ENCODE measurements at places on chromosomes 3 and 15.

GRCh38 chr3:151305060-151305774 lies 11.4 kb downstream of the GPR87 start:
- peak; percentile 92 for DNase-seq

DNA sequence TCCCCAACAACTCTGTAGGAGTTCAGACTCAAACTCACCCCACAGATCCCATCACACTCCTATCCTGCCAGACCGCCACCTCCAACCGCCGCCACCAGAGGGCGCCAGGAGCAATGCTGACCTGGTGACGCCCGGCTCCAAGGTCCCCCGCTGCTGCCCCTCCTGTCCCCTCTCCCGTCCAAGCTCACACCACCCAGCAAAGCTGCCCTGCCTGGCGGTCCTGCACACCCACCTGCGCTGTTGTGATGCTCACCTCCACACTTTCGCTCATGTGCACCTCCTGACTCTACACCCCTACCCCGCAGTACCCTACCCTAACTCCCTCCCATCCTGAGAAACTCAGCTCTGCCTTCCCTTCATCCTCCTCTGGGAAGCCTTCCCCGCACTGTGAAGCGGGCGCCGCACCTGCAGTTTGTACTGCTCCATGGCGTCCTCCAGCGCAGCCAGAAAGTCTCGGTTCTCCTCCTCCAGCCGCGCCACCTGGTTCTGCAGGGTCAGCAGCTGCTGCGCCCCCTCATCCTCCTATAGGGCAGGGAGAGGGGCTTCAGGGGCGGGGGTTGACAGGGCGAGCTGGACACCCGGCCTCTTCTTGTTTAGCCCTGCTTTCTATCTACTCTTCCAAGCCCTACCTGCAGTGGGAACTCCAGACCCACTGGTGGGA lies 7.9 kb downstream of the KIF7 start:
- no peak for DNase-seq

- DNase-seq = no peak
Observed at GRCh38 chr3:183435661-183436060, 7.2 kb upstream of the MCF2L2 start.

- DNase-seq = no peak
Observed at GRCh38 chr3:123949641-123950040, 11.4 kb downstream of the CCDC14 start.

GRCh38 chr3:171940151-171940649 lies 97.1 kb downstream of the TMEM212 start:
- DNase-seq = no peak

DNA sequence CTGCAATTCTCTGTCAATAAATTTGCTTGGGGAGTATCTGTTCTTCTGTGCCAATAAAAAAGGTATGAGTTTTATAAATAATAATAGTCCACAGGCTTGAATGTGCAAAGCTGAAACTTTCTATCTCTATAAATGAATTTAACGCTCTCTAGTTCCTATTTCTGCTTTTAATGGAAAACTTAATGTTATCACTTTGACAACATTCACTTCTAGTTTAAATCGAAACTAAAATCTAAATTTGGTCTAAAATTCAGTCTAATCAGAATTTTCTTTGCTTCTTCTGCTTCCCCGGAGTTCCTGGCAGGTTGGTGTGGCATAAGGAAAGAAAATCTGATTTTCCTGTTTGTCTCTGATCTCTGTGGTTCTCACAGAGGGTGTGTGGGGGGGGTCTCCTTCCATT lies 450.1 kb upstream of the TBL1XR1 start:
- no peak for DNase-seq

All from AG09319 (cell line).